Hindlimb muscle (tissue), 1 donor: ENCODE measurements at places on chromosomes 3 and 15. TPM values are rescaled to one million over a fixed set of nuclear protein-coding genes. Genes with fewer than 3 reads are reported as not detected.

DNA sequence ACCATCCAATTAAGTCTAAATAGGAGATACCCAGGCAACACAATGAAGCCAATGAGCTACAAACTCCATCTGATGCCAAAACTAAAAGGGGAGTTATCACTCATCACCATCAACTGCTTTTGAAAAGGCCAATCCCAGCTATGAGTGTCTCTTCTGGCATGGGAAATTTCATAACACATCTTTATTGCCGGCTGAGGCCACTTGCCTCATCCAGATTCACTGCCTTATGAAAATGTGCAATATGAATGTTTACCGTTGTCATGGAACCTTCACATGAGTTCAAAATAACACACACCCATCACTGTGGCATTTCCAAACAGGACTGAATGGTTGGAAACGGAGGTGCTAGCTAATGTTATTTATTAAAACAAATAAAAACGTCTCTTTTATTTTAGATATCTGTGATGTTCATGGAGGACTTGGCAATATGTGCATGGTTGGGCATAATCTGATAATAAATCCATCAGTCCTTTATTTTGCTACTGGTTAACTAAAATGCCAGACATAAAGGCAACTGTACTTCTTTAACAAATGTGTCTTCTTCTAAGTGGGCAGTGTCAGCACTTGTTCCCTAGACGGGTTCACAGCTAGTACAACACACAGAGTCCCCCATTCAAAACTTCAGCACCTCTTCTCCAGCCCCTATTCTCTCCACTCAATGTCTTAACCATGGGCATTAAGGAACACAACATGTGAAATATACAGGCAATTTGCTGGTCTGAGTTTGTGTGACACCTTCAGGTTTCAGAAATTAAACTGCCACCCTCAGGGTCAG is 143.9 kb downstream of the MAGI1 start:
- DNase-seq = no peak

DNA sequence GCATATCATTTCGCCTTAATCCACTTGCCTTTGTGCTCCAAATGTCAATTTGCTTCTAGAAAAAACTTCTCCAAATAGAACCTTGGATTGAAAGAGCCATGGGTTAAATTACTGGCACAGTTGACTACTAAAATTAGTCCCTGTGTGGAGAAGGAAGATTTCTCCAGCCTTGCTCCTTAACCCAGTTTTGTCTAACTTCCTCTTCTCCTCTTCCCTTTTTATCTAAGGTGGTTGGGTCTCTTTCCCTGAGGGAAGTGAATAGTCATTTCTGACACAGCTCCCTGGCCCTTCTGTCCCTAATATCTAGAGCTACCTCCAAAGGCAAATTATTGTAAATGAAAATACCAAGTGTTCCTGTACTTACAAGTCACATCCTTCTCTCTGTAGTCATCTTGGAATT is 527.9 kb upstream of the TBL1XR1 start:
- no peak for DNase-seq

DNA sequence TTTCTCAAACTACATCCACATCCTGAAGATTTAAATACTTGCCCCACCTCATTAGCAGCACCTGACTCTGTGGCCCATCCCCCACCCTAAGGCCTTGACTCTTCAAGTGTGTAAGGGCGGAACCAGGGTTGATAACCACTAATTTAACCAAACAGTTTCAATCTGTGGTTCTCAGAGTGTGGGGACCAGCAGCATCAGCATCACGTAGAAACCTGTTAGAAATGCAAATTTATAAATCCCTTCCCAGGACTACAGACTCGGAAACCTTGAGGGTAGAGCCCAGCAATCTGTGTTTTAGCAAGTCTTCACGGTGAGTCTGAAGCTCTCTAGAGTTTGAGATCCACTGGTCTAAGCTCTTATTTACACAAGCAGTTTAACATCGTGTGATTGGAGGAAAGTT is 12.4 kb downstream of the GNB4 start:
- DNase-seq = no peak

DNA sequence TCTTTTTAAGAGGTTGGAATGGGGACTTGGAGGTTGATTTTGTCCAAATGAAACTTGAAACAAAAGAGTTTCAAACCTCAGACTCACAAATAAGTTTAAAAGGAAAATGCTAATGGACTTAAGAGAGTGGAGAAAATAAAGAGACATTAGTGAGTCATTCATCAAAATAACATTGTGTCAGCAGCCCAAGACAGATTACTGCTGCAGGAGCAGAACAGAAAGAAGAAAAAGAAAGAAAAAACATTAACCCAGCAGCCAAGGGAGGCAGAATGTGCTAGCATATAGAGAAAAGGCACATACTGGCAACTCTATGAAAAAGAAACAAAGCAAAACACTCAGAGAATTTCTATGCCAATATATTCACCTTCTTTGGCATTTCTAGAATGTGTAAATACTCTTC is 42.6 kb downstream of the ADAMTS9 start:
- no peak for DNase-seq

DNA sequence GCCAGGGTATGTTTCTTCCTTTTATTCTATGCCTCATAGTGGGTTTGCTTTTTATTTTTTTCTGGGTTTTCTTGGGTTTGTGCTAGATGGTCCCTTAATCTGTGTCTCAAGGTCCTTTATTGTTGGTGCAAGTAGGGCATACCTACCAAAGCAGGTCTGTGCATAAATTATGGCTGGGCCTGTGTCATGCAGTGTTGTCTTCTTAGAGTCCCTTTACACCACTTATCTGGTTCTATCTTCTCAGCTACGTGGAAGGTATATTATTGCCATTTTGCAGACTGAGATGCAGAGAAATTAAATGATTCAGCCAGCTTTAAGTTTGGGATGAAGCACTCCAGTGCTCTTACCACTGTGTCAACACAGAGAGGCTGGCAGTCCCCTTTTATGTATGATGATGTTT is 293.5 kb upstream of the SOX2 start:
- DNase-seq = no peak

Gene CPNE9
- not detected for polyA plus RNA-seq

Gene FAM43A
- 18.7 TPM for polyA plus RNA-seq
